Epithelial cell of prostate (primary cell): ENCODE measurements at places on chromosomes 12 and 14.

DNA sequence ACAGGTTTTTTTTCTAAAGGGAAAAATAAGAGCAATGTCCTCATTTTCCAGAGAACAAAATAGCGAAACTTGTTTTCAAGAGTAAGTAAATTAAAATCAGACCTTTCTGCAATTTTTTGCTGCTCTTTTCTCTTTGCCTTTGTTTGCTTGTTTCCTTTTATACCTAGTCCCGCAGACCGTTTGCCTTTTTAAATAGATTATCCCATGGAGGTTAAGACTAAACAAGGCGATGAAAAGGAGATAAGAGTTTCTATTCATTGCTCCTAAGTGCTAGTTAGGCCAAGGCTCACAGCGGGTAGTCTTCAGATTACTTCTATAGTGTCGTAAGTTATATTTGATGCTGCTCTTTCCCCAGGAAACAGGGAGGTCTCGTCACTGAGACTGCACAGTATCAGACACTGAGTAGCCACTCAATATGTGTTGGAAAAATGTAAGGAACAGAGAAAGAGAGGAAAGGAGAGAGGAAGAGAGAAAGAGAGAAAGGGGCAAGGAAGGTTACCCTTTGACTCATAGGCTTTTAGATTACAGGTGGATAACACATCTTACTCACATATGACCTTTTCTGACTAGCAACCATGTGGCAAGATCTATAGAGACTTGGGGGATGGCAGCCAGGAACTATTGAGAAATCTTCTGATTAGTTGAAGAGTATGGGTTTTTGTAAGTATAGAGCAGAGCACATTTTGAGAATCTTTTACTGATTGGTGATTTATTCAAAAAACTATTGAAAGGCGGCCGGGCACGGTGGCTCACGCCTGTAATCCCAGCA, 107.5 kb upstream of the PARP11 start:
- DNase-seq, result no peak

DNA sequence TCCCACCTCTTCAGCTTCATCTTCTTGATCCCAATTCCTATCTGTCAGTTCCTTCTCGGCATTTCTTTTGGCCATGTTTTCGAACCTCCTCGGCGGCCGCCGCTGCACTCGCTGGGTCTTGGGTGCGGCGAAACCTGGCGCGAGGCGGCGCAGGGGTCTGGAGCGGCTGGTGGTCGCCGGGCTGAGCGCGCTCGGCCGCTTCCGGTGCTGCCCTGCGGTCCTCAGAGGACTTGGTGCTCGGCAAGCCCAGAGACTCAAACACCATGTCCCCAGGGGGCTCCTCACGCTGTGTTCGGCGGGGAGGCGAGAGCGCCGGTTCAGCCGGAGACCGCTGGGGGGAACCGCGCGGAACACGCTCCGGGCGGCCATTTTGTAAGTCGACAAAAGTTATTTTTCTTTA, 51.8 kb downstream of the PPP1R36 start:
- DNase-seq, result no peak

- no peak for DNase-seq
Observed at GRCh38 chr12:124126950-124127655, 154.1 kb downstream of the ZNF664 start.

DNA sequence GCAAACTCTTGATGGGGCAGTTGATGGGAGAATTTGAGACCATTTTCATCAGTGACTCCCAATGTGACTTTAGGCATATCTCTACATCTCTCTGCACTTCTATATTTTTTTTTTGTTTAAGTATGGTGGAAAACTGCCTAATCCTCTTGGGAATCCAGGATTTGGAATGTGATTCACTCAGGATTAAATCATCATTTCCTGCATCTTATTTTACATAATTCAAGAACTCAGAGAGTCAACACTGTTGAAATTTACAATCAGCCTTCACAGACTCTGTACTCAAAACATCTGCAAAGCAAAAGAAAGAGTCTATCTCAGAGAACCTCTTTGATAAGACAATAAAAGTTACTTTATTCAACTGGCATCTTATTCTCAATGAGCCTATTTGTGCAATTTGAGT, 260.7 kb upstream of the NOS1 start:
- no peak for DNase-seq

DNA sequence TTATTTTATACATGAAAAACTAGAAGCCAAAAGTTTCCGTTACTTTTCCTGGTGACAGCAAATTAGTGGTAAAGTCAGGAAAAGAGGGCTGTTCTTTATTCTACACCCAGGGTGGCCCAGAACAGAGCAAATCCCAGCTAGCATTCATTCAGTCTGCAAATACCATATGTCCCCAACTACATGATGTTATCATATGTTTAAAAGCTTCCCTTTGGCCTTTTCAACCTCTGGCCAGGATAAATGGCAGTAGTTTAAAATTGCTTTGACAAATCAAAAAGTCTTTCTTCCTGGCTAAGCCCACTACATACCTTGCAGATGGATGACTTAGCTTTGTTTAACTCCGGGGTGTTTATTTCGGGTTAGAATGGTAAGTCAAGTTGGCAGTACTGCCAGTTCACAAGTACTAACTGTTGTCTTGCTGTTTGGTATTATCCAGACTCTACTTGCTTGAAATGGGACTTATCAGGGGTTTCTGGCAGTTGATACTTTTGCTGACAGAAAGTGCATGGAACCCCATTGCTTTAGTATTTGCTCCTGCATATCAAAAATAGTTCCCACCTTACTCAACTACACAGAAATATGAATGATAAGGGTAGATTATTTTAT, 69.7 kb downstream of the PKP2 start:
- DNase-seq, result no peak

- no peak for DNase-seq
Observed at GRCh38 chr12:32788405-32788804, 32.7 kb upstream of the YARS2 start.

- no peak for DNase-seq
Observed at GRCh38 chr12:4015225-4016091, 142.3 kb upstream of the PARP11 start.

- peak; percentile 95 for DNase-seq
Observed at GRCh38 chr12:86712425-86712843, 456.2 kb upstream of the MGAT4C start.

- DNase-seq, result no peak
Observed at GRCh38 chr12:127174881-127175280, 1092.1 kb upstream of the TMEM132C start.

- no peak for DNase-seq
Observed at GRCh38 chr12:124750787-124751471, 112.7 kb downstream of the SCARB1 start.

- no peak for DNase-seq
Observed at GRCh38 chr14:25116607-25117006, 66.7 kb upstream of the STXBP6 start.

DNA sequence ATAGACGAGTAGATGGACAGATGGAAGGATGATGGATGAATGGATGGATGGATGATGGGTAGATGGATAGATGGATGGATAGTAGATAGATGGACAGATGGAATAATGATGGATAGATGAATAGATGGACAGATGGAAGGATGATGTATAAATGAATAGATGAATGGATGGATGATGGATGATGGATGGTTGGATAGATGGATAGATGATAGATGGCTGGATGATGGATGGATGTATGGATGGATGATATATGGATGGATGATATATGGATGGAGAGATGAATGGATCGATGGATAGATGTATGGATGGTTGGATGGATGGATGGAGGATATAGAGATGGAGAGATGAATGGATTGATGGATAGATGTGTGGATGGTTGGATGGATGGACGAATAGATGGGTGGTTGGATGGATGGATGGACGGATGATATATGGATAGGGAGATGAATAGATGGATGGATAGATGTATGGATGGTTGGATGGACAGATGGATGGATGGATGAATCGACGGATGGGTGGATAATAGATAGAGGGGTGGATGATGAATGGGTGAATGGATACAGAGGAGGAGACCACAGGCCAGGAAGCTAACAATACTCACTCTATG, 19.3 kb downstream of the TRPV4 start:
- DNase-seq, result no peak

- no peak for DNase-seq
Observed at GRCh38 chr14:97293659-97294058, 496.5 kb downstream of the VRK1 start.

GRCh38 chr14:103867523-103867953, 20.2 kb upstream of the PPP1R13B start:
- DNase-seq, result peak; percentile 41

DNA sequence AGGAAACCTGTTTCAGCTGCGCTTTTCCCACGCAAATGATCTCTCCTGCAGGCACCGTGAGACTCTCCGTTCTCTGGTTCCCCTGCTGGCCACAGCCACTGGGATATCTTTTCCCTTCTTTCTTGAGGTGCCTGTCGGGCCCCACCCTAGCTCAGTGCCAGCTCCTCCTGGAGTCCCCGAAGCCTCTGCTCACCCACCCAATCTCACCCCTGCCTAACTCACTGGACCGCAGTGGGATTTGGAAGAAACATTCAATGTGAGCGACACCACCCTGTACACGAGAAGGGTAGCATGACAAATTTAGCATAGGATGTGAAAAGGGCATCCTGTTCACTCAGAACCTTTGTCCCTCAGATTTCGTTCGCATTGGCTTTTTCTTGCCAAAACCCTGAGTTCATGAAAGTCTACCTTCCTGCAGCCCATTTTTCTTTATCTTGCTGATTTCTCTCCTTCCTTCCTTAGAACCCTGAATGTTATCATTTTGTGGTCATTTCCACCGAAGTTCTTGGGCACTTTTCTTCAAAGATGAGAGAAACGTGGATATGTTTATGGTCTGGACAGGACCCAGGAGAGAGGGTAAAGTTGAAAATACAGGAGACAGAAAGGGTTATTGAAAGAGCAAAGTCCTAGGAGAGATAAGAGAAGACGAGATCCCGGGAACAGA, 63.6 kb upstream of the ELK3 start:
- no peak for DNase-seq

DNA sequence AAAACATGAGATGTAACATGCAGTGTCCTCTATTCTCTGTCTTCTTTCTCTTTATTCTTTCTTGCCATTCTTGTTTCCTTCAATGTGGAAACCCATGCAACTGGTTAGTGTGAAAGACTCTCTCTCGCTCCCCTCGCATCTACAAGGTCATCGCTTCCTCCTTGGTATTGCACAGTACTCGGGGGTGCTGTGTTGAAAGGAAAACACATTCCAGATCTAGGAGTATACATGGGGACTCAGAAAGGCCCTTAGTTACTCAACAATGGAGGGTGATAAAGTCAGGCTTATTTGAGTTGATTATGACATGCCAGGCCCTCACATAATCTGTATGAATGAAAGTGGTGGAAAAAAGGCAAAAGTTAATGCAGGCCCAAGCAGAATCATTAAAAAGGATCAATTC, 75.5 kb upstream of the OVCH1 start:
- DNase-seq, result no peak

- DNase-seq, result no peak
Observed at GRCh38 chr14:98507264-98507663, 764.7 kb downstream of the BCL11B start.

- DNase-seq, result no peak
Observed at GRCh38 chr12:12265571-12266388, 1.1 kb downstream of the LRP6 start.

DNA sequence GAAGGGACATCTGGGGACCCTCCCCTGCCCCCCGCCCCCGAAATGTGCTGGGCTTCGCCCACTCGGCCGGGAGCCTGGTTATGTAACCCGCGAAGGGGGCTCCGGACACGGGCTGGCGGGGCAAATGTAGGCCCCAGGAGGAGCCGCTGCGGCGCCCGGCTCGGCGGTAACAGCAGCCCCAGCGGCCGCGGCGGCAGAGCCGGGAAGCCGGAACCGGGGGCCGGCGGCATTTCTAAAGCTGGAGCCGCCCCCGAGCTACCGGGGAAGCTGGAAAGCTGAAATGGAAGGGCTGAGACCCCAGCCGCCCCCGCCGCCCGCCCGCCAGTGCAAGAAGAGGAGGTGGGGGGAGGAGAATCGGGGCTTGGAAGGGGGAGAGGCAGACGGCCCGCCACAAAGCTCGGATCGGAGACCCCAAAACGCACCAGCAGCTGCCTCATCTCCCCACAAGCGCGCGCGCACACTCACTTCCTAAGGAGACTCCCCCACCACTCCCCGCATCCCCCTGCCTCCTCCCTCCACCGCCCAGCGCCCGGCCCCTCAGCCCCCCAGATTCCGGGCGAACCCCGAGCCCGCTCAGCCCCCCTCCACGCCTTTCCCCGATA, 1.5 kb downstream of the KDM2B start:
- no peak for DNase-seq

DNA sequence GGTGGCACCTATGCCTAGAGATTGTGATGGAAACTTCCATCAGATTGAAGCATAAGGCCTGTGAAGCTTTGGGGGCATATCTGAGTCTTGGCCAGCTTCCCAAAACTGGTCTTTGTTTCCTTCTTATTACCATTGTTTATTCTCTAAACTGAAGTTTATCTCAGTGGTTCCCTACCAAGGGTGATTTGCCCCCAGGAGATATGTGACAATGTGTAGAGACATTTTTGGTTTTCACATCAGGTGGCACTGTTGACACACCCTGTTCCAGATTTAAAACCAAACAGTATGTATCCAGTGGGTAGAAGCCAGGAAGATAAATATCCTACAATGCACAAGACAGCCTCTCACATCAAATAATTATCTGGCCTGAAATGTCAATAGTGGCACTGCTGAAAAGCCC, 22.1 kb downstream of the RASSF9 start:
- no peak for DNase-seq

GRCh38 chr14:60594062-60594461, 55.2 kb downstream of the SIX1 start:
- no peak for DNase-seq

DNA sequence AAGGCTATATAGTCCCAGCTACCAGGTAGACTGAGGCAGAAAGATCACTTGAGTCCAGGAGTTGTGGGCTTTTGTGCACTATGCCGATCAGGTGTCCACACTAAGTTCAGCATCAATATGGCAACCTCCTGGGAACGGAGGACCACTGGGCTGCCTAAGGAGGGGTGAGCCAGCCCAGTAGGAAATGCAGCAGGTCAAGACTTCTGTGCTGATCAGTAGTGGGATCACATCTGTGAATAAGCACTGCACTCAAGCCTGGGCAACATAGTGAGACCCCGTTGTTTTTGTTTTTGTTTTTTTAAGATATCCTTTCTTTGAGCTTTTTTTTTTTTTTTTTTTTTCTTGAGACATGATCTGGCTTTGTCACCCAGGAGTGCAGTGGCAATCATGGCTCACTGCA, 135.8 kb upstream of the AEBP2 start:
- no peak for DNase-seq

DNA sequence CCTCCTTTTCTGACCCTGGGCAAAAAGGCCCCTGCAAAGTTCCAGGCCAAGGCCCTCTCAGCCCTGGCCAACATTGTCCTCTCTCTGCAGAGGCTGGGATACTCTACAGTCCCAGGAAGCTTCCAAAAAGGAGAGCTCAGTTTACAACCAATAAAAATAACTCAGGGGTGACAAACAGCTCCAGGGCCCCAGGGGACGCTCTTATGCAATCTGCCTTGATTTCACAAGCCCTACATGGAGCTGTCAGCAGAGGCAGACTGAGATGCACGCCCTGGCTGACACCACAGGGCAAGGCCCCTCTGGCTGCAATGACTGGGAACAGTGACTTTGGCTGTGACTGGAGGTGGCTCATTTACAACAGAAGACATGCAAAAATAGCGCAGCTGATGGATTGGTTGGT, 129.0 kb upstream of the MED13L start:
- peak; percentile 77 for DNase-seq
